ENCODE measurements at places on chromosomes 1 and 21.

DNA sequence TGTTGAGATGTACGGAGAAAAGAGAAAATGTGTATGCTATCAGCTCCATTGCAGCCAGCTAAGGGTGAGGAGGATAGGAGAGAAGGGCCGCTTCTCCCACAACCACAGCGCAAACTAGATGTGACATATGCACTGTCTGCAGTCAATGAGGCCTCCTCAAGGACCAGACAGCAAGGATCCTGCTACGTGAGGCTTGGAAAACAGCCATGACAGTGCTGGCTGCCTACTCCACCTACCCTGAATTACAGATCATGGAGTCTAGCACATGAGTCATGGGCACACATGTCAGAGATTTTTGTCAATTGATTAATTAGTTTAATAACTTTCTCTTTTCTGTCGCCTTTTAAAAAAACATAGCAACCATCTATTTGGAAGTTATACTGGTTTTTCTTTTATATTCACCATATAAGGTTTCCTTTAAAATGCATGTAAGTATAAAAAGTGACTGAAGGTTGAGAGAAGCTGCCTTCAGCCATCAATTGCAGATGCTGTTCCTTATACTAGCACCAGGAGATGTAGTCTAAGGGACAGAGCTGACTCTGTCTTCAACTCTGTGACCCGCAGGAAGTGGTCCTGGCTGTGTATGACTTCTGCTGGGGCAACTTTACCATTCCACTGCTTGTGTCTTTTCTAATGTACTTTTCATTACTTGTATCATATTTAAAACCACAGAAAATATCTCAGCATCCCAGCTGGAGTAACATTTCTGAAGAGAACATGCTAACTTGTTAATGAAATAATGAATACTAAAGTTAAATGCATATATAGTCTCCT lies 3.1 kb downstream of the VPS26C start:
- no peak for DNase-seq

DNA sequence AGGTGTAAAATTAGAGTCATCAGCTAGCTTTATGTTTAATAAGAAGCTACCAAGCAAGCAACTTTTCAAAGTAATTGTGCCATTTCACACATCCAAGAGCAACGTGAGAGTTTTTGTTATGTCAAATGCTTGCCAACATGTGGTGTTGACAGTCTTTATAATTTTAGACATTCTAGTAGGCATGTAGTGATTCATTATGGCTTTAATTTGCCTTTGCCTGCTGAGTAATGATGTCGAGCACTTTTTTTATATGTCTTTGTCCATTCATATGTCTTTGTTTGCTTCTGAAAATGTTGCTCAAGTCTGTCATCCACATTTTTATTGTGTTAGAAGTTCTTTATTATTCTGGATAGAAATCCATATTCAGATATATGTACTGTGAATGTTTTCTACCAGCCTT lies 21.4 kb upstream of the CHIT1 start:
- no peak for DNase-seq

- DNase-seq: no peak
Observed at GRCh38 chr1:30447080-30447479, 276.3 kb downstream of the MATN1 start.

DNA sequence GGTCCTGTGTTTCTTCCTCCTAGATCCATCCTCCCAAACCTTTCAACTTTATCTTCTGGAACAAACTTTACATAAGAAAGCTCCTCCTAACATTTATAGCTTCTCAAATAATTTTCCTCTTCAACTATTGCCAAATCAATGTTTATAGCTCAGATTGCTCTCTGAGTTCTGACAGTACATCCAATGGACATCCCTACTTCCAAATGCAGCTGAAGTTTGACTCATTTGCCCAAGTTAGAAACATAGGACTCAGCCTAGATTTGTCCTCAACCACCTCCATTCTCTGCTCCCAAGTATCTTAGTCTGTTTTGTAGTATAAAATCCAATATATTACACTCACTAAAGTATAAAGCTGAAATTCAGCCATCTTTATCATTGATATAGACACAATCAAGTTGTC lies 62.6 kb downstream of the ALG14 start:
- DNase-seq: no peak

GRCh38 chr1:69572921-69573320 lies 5.2 kb downstream of the LRRC7 start:
- no peak for DNase-seq

Data from Caco-2 (cell line).